Stimulated activated CD4-positive, alpha-beta T cell treated with anti-CD3 and anti-CD28 coated beads, Interleukin-4, amount 100 ng/mL, for 24 hours (primary cell): ENCODE measurements at places on chromosomes 7 and 10.
A peak's percentile ranks its signal among the peaks of the same experiment; 100 is the strongest.

DNA sequence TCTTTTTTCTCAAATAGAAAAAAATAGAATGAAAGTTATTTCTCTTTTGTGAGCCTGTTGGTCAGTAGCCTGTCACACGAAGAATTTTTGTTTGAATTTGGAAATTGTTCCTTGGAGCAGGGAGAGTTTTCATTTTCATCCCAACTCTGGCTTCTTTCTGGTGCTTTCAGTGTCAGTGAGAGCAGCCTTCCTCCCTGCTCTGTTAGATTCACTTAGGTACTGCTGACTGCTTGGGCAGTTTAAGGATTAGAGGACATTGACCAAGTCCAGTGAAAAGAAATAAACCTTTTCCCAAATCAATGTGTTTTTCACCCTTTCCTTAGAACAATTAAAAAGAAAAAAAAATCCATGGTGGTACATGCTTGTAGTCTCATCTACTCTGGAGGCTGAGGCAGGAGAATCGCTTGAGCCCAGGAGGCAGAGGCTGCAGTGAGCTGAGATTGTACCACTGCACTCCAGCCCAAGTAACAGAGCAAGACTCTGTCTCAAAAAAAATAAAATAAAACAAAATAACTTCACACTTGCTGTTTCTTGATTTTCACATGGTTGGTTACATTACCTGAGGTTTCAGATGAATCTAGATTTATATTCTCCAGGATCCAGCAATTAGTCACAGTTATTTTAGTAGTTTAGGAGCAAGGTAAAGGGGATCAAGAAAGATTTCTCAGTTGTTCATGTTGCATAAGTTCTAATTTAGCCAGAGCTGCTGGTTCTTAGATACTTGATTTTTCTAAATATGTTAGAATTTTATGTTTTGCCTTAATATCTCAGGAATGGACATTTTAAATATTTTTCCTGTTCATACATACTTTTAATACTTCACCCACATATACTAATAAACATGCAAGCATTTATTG is 63.1 kb downstream of the ZNRF2 start:
- no peak for DNase-seq

DNA sequence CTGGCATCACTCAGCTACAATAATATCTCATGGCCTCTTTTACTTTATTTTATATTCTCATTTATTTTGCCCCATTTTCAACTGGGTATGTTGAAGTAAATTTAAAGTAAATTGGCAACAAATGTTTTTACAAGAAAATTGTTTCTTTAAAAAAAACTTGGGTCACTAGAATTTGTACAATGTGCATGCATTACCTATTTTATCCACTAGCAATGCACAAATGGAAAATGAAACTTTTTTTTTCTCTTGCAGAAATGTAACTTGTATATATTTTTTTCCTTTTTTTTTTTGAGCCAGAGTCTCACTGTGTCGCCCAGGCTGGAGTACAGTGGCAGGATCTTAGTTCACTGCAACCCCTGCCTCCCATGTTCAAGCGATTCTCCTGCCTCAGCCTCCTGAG is 10.3 kb upstream of the H2AZ2 start:
- DNase-seq, result no peak

GRCh38 chr7:105454095-105454747 is 65.5 kb upstream of the SRPK2 start:
- DNase-seq, result no peak

- peak; percentile 33 for DNase-seq
Measured at GRCh38 chr7:55366461-55367070, 1.4 kb downstream of the LANCL2 start.

DNA sequence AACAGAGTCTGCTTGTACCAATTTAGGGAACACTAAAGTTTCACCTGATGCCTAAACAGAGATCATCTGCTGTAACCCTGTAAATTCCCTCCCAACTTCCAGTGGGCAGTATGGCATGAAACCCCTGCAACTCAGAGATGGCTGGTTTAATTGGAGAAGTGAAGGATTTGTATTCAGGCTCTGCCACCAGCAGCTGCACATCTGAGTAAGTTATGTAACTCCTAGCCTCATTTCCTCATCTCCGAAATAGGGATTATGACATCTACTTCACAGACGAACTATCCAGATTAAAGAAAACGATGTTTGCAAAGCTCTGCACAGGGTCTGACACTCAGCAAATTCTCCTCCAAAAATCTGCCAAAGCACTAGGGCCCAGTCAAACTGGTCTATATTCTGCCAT is 493.0 kb downstream of the KCNMA1 start:
- no peak for DNase-seq

- no peak for DNase-seq
Measured at GRCh38 chr10:17811146-17811865, 2.2 kb downstream of the MRC1 start.

DNA sequence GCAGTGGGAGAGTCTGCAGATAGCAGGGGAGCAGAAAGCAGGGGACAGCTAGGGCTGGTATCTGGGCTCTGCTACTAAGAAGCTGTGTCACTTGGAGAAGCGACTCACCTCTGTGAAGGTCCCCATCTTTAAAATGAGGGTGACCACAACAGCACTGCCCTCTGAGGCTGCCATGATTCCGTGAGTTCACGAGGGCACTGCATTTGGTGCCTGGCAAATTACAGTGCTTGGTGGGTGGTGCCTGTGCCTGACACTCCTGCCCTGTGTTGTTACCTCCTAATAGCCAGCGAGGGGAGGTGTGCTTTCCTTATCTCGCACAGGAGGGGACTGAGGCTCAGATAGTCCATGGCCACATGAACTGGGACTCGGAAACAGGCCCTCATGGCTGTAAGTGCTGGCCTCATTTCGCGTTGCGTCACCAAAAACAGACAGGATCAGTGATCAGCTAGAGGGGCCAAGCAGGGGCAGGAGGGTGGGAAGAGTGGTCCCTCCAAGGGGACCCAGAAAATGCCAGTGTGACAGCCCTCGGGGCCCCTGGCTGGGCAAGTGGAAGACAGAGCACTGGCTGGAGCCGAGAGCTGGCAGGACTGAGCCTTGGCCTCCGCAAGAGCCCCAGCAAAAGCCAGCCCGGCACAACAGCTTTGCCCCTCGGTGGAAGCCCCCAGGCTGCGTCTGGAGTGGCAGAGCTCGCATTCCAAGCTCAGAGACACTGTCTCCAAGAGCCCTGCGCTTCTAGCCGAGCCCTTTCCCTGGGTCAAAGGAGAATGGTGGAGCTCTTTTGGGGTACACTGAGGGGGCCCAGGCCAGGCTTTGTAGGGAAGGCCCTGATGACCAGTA is 17.3 kb upstream of the BNIP3 start:
- no peak for DNase-seq

DNA sequence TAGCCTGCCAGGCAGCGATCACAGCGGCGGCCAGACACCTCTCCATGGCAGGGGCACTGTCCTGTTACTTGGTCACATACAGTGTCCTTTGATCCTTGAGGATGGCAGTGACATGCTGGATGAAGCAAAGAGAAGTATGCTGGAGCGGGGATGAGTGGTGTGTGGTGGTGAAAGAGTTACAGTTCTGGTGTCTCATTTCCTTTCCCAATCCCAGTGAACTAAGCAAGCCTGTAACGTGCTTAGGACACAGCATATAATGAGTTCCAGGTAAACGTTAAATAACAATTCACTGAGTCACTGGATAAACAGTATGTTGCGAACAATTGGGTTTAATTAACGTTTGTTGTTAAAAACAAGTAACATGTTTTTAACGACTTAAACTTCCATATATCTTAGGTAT is 63.5 kb upstream of the LAMB1 start:
- DNase-seq, result no peak

GRCh38 chr7:46071601-46072000 is 150.5 kb upstream of the IGFBP3 start:
- no peak for DNase-seq

DNA sequence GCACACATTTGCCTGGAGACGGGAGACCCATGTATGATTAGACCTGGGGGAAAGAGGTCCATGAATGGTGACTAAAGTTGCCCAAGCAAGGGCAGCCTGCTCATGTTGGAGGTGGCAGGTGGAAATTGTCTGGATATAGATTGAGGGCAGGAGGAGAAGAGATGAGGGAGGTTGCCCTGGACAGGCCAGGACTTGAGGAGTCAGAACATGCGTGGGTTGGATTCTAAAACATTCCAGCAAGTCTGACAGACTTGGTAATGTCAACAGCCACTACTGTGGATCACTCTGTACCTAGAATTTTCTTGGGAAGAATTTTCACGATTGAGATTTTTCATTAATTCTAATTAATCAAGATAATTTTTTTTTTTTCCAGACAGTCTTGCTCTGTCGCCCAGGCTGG is 19.1 kb upstream of the SVOPL start:
- DNase-seq, result no peak
